ENCODE measurements at places on chromosomes 11 and 22.

GRCh38 chr22:38867471-38868285, 4.3 kb downstream of the CBX6 start:
- DNase-seq, result no peak

GRCh38 chr22:30340911-30341685, 14.4 kb upstream of the TBC1D10A start:
- DNase-seq, result no peak

DNA sequence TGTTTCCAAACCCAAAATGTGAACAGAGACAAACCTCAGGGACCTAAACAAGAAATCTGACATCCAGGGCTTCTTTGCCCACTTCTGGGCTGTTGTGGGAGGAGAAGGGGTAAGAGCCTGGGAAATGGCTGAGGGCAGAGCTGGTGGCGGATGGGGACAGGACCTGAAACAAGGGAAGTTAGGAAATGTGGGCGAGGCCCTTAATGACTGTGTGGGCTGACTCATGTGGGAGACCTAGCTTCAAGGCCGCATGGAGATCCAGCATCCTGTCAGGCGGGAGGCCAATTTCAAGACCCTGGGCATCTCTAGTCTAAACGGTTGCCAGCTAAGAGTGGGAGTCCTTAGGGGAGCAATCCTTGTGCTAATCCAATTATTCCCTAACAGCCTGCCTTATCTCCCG, 2.1 kb upstream of the OAF start:
- no peak for DNase-seq

DNA sequence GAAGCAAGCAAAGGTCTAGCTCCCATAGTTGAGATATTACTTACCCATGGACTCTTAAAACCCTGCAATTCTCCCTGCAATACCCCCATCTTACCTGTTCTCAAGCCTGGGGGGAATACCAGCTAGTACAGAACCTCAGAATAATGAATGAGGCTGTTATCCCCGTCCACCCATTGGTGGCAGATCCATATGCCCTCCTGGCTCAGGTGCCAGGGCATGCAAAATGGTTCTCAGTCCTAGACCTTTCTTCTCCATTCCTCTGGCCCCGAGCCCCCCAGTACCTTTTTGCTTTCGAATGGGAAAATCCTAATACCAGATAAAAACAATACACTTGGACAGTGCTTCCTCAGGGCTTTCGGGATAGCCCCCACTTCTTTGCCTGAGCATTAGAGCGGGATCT, 86.4 kb downstream of the PIWIL4 start:
- no peak for DNase-seq

DNA sequence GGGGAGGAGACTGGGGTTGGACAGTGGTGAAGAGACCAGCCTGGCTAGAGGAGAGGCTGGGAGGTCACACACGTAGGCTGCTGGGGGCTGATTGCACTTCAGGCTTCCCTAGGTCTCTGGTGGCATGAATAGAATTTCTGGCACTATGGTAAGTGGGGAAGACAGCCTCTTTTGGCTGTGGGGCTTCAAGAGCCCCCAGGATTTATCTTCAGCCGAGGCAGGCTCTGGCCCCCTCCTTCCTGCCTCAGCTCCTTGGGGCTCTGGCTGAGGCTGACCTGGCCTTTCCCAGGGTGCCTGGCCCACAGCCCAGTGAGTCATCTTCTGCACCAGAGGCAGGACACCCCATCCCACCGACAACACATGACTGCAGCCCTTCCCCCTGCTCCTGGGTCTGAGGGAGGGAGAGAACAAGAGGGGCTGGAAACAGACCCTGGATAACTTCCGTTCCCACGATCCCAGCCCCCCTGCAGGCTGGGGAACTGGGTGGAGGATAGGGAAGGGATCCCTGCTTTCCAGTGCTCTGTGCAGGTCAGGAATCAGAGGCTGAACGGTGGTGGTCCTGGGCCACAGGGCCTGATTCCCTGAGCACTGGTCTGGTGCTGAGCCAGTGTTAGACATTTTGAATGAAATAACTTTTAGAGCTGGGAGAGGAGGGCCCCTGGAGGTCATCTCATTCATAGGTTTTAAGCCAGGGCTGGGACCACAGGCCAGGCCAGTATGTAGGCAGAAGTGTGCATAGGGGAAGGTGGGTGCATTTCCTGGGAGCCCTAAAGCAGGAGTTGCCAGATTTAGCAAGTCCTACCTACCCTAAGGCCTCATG, 26.5 kb downstream of the ARHGEF17 start:
- DNase-seq, result no peak

GRCh38 chr11:88620568-88621130, 283.1 kb upstream of the CTSC start:
- DNase-seq, result no peak
